ENCODE measurements at places on chromosomes 16 and 17.

DNA sequence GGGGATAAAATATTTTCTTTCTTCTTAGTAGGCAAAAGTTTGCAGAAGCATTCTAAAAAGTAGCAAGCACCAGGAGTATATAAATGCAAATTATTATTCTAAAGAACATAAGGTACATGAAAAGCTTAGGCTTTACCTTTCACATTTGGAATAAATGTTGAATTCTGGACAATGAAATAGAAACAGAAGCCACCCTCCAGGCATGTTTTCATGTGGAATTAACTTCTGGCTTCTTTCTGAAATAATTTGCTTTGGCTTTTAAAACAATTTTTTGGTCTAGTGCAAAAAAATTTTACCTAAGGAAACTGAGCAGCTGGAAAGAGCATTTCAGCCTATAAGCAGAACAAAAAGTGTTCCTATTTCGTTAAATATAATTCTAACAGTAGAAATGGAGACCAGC is 109.5 kb upstream of the CORO6 start:
- no peak for DNase-seq

- DNase-seq, result no peak
Observed at GRCh38 chr17:6677946-6678345, 26.4 kb downstream of the C17orf100 start.

DNA sequence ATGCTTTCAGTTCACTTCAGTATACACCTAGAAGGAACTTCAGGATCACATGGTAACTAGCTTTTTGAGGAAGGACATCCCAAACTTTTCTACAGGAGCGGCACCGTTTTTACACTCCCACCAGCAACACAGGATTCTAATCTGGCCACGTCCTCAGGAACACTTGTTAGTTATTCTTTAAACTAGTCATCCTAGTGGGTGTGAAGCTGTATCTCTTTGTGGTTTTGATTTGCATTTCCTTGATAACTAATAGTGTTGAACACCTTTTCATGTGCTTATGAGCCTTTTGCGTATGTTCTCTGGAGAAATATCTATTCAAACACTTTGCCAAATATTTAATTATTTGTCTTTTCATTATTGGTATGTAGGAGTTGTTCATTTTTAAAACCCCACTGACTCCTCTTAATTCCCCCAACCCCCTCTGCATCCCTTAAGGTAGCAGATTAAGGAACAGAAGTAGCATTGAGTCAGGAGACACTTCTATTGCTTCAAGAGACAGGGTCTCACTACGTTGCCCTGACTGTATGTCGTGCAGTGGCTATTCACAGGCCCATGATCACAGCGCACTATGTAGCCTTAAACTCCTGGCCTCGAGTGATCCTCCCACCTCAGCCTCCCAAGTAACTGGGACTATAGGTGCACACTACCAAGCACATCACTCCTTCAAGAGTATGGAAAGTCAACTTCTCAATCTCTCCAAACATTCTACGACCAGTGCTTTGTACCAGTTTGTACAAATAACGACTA is 25.4 kb downstream of the YWHAE start:
- DNase-seq, result peak; percentile 36

- no peak for DNase-seq
Observed at GRCh38 chr17:52025236-52025635, 133.3 kb downstream of the CA10 start.

- DNase-seq, result no peak
Observed at GRCh38 chr16:22291020-22291419, 6.2 kb upstream of the POLR3E start.

DNA sequence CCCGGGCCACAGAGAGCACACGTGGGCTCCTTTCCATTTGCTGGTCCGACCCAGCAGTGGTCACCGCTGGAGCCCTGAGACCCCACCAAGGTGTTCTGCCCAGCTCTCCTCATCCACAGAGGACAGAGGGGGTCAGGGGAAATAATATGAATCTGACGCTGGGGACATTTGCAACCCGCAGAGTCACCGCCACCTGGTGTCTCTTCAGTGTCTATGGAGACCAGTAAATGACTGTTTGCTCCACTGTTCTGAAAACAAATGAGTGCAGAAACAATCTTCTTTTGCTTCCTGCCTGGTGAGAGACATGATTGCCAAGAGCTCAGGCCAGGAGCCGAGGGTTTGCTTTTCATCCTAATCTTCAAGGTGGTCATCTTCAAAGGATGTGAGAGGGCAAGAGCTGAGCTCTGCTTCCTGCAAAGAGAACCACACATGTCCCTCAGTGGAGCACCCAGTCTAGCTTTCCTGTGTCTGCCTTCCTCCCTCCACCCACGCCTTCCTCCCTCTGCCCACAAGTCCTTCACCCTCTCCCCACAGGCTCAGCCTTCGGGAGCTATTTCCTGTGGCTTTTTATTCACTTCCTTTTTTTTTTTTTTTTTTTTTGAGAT is 14.7 kb upstream of the KLHDC4 start:
- peak; percentile 53 for DNase-seq

GRCh38 chr17:36590082-36590481 is 1.6 kb upstream of the DHRS11 start:
- no peak for DNase-seq

DNA sequence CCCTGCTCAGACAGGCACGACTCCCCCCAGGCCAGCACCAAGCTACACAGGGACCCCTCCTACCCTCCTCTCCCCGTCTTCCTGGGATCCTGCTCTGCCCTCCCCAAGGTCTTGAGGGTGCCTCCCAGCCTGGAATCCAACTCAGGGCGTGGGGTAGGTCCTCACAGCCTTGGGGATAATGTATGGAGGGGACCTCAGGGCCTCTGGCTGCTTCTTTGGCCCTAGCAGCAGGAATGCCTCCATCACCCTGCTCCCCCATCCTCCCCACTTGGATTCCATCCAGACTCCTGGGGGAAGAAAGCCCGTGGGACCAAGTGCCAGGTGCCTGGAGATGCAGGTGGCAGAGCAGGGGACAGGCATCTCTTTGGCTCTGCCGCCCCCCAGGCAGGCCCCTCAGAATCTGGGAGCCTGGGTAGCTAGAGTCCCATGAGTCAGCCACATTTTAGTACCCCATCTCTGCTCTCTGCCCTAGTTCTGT is 10.7 kb upstream of the STAC2 start:
- DNase-seq, result no peak

- no peak for DNase-seq
Observed at GRCh38 chr17:1461198-1461944, 5.3 kb upstream of the CRK start.

DNA sequence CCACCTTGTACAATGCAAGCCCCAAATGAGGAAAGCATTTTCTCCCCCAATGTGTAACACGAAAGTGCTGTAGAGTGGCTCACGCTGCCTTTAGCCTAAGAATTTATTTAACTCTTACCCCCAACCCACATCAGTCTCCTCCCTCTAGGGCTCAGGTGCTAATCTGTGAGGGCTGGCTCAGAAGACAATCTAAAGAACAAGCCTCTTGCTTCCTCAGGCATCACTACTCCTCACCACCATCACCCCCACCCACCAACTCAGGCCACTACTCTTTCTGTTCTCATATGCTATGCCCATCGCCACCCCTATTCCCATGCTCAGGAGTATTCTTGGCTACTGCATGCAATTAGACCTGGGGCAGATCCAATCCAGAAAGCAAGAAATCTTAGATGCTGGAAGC is 3.9 kb upstream of the CCL2 start:
- DNase-seq, result no peak

DNA sequence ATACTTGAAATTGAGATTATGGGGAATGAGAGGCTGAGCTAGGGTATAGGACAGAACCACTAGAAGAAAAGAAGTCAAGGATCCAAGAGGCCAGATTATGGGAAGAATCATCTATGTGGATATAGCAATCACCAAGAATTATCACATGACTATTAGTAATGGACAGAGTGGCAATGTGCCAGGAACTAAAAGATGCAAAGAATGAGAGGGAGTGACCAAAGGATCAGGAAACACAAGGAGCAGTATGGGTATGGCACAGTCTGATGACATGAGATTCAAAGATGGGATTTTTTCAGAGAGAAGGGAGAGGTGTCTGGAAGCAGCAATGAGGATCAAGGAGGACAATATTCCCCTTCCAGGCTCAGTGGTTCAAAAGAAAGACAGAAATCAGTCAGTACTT is 212.2 kb downstream of the AATF start:
- DNase-seq, result no peak

GRCh38 chr17:69405096-69405495 is 9.4 kb upstream of the MAP2K6 start:
- DNase-seq, result no peak

- no peak for DNase-seq
Observed at GRCh38 chr17:82461827-82462524, 3.4 kb downstream of the NARF start.

DNA sequence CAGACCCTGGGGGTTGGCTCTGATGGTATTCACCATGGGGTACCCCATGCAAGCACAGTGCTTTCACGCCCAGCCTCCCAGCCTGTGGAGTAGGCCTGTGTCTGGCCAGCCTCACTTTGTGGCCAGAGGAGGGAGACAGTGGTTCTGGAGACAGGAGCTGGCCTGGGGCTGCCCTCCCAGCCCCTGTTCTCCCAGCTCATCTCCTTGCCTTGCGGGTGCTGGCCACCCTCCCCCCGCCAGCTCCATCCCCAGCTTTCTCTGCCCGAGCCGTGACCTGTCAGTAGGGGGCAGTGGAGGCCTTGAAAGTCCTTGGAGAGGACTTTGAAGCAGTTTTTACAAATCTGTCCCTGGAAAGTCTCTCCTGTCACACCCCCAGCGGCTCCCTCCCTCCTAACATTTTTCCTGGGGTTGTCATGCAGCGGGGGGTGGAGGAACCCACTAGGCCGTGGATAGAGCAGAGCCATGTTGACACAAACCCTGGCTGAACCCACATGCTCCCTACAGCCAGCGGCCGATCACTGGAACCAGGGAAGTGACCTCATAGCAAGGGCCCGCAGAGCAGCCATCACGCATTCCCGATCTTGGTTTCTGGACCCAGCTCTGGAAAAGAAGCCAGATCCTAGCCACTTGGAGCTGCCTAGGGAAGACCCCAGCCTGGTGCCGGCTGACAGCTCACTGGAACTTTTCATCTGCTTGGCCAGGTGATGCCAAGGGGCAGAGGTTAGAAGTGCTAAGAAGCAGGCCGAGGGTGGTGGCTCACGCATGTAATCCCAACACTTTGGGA is 289.4 kb downstream of the SEC14L1 start:
- peak; percentile 84 for DNase-seq

DNA sequence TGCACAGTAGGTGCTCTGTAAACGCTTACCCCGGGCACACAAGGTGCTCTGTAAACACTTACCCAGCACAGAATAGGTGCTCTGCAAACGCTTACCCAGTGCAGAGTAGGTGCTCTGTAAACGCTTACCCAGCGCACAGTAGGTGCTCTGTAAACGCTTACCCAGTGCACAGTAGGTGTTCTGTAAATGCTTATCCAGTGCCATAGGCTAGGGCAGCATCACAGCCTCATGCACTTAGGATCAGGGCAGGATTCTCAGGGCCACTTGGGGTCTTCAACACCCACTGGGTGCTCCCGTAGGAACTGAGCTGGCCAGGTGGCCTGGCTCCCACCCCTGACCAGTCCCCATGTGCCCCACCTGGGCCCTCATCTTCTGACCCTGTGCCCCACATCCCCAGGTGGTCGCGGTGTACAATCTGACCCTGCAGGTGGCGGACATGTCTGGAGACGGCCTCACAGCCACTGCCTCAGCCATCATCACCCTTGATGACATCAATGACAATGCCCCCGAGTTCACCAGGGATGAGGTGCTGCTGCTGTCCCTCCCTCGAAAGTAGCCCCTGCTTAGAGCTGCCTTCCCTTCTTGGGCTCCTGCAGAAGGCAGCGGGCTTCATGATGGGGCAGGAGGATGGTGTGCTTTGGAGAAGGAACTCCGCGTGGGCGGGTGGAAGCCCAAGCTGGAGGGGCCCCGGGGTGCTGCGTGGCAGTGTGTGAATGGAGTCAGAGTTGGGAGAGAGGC is 13.1 kb downstream of the SLC22A31 start:
- DNase-seq, result peak; percentile 23

DNA sequence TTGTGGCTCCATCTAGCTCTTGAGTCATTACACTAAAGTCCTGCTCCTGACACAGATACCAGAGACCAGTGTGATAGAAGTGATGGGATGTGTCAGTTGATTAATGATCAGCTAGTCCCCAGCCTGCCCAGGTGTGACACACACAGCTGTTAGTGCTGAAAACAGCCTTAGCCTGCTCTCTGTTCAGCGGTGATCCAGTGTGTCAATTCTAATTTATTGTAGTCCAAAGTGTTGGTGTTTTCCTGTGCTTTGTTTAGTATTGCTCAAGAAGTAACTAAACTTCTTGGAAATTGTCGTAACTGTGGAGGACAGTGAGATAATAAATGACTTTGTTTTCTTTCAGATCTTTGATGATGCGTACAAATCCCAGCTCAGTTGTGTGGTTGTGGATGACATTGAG is 92.3 kb downstream of the WNT3 start:
- no peak for DNase-seq

- no peak for DNase-seq
Observed at GRCh38 chr16:9225527-9226316, 134.3 kb downstream of the HAPSTR1 start.

- DNase-seq, result no peak
Observed at GRCh38 chr17:35991075-35991474, 4.5 kb upstream of the CCL14 start.

GRCh38 chr16:88008840-88009239 is 57.6 kb downstream of the BANP start:
- DNase-seq, result no peak

DNA sequence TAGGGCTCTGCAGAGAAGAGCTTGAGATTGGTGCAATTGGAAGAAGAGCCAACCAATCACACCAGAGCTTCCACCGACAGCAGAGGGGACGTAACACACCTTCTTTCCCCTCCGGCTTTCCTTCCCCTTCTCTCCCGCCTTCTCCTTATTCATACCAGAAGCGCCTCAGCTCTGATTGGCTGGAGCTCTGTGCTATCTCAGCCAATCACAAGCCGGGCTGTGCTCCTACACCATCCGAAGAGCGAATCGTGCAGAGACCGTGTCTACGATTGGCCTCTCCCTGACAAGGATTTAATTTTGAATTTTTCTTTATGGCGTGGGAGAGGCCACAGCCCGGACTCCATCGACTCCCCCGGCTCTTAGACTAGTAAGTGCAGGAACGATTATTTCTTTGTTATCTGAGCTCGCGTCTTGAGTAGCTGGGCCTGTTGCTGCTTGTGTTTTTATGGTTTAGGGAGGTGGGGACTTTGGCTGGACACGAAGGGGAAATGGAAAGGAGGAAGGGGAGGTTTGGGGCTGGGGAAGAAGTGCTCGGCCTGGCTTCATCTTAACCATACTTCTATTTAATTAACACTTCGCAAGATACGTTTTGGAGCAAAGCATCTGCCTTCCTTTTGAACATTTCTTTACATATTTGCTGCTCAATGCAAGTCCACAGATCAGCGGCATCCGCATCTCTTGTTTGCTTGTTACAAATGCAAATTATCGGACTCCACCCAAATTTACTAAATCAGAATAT is at the start of gene PRR11:
Gene PRR11, plus strand, starts transcription at position 308 of the 739 bp plus-strand sequence. CDS start 14,007 bp downstream, outside the sequence.
- peak; percentile 99 for DNase-seq

Measured in CD4-positive, alpha-beta T cell treated with Interleukin-21 for 1 hour (primary cell).